ENCODE measurements at places on chromosomes 12 and 14.

DNA sequence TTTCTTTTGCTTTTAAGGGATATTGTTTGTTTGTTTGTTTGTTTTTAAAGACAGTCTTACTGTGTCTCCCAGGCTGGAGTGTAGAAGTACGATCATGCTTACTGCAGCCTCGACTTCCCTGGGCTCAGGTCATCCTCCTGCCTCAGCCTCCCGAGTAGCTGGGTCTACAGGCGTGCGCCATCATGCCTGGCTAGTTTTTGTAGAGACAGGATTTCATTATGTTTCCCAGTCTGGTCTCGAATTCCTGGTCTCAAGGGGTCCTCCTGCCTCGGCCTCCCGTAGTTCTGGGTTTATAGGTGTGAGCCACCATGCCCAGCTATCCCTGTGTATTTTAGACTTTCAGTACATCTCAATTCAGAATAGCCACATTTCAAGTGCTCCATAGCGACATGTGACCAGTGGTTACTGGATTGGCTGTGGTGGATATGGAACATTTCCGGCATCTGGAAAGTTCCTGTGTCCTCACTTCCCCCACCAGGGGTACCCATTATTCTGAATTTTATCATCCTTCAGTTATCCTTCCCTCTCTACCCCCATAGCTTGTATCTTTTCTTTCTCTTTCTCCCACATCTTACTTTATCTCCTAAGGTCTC, 61.1 kb downstream of the HRK start:
- no peaks in the 10 kb centered on the region for H3K27me3 ChIP-seq
- peak overlapping the region; percentile 68 for H3K4me3 ChIP-seq
- H3K4me1 ChIP-seq, result peaks cover 47% of the 10 kb centered on the region
- peaks cover 7% of the 10 kb centered on the region for H3K36me3 ChIP-seq

DNA sequence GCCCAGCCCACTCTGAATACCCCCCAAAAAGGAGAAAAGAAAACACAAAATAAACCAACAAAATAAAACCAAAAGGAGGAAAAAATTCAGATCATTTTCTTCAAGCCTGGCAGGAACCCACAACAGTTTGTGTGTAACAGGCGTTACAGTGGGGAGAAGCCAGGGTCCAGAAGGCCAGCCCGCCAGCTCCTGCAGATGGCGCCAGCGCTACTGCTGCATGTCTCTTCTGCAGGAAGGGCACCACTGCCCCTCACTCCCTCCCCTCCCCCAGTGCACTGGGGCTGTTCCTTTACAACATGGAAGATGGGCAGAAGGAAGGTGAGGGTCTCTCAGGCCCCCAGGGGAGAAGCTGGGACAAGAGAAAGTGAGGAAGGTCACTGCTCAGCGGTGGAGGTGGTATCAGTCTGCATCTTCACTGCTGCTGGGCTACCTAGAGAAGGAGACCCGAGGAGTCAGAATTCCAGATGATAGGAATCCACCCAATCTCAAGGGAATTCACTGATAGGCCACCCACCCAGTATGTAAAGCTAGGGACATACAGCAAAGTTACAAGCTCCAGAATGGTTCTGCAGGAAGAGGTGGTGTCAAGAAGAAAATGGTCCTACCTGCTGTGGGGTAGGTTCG, 2.3 kb upstream of the NOP2 start:
- H3K36me3 ChIP-seq, result peaks cover 84% of the 10 kb centered on the region
- peak overlapping the region; percentile 41 for H3K27ac ChIP-seq
- peak; percentile 37 for DNase-seq
- no peak overlapping the region for H3K4me3 ChIP-seq

DNA sequence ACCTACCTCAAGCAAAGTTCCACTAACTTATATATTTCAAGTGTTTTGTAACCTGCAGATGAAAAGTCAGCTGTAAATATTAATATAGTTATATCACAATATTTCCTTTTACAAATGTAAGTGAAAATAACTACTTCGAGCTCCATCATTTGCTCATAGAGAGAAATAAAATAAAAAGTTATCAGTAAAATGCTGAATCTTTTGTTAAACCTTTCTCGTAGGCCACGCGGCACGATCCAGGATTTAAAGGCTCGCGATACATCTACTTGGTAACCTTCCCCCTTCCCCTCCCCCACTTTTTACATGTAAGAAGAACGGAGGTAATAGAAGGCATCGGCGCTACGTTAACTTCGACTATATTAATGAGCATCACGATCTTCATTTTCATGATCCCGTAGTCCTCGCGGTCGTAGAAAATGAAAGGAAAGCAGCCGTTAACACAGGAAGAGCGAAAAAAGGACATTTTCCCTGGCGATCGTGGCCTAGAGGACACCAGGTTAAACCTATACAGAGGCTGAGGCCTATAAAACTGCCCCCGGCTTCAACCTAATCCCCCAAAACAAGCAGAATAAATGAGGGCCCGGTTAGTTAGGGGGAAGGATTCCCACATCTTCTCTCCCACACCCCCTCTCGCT, 508 bp downstream of the HNRNPC start:
- no peak for DNase-seq
- H3K27ac ChIP-seq, result peak overlapping the region; percentile 100
- H3K27me3 ChIP-seq, result no peaks in the 10 kb centered on the region
- H3K4me3 ChIP-seq, result peak overlapping the region; percentile 100

DNA sequence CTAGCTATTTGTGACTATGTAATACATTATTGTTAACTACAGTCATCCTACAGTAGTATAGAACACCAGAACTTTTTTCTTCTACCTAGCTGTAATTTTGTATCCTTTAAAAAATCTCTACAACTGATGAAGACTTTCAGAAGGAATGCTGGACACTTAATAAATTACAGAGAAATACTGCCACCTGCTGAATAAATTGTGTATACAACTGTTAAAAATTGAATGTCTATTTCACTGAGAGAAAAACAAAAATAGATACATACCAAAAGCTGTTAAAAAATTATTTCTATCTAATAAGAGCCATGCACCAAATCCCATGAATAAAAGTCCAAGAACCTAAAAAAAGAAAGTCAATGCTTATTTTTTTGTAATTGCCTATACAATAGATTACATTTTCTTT, 6.6 kb downstream of the TSPAN19 start:
- H3K4me3 ChIP-seq, result no peak overlapping the region
- H3K4me1 ChIP-seq, result no peaks in the 10 kb centered on the region
- no peaks in the 10 kb centered on the region for H3K36me3 ChIP-seq
- no peak for DNase-seq

Measured in activated B cell treated with CpG ODN at 0.5 μM for 24 hours (primary cell).